ENCODE measurements at places on chromosomes 4 and X. TPM values are rescaled to one million over a fixed set of nuclear protein-coding genes. Genes with fewer than 3 reads are reported as not detected.

- DNase-seq: peak; percentile 34
These were observed 44.7 kb downstream of the TMEM150C start for GRCh38 chr4:82517043-82517442.

DNA sequence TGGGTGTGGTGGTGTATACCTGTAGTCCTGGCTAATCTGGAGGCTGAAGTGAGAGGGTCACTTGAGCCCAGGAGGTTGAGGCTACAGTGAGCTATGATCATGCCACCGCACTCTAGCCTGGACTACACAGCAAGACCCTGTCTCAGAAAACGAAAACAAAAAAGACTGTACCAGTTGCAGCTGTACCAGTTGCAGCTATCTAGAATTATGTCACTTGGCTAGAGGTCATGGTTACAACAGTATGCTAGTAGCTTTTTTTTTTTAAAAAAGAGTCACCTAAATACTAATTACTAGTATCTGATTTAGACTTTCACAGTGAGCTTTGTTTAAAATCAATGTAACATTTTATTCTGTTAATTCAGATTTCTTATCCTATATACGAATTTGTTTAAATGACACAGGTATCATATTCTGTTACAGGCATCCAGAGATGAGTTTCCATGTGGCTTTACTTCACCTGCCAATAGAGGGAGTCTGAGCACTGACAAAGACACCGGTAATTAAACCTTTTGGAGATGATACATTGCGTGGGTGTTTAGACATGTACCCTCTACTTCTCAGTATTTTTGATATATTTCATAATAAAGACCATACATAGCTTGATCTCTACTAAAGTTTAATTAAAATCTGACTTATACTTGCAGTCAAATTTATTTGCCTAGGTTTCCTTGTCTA is 100.2 kb upstream of the IL13RA1 start:
- peak; percentile 3 for DNase-seq

DNA sequence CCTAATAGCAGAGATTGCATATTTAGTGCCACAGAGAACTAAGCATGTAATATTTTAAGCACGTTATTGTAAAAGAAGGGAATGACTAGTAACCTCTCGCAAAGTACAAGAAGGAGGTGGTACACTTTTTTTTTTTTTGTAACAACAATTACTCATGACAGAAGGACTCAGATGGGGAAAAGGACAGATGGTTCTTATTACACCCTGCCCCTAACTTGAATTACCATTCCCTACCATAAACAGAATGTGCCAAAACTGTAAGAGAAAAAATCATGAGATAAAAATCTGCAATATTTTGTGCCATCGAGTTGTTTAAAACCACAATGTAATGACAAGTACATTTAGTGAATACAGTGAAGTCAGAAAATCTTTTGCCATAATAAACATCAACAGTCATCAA is 33.0 kb upstream of the RAPGEF2 start:
- peak; percentile 41 for DNase-seq

DNA sequence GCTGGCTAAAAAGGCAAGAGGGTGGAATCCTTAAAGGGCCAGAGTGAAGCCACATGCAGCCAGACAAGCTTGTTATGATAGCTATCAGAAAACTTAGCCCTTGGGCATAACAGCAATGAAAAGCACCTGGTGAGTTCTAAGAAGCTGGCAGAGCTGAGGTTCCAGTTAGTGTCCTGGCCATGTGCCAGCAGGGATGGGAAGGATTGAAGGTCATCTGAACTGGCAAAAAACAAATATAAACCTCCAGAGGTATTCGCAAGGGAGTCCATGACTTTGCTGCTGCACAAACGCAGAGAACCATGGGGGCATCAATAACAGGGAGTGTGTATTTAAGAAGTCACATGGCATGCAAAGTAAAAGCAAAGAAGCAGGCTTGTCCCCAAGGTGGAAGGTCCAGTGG is 208.9 kb downstream of the FAM47A start:
- DNase-seq: no peak

DNA sequence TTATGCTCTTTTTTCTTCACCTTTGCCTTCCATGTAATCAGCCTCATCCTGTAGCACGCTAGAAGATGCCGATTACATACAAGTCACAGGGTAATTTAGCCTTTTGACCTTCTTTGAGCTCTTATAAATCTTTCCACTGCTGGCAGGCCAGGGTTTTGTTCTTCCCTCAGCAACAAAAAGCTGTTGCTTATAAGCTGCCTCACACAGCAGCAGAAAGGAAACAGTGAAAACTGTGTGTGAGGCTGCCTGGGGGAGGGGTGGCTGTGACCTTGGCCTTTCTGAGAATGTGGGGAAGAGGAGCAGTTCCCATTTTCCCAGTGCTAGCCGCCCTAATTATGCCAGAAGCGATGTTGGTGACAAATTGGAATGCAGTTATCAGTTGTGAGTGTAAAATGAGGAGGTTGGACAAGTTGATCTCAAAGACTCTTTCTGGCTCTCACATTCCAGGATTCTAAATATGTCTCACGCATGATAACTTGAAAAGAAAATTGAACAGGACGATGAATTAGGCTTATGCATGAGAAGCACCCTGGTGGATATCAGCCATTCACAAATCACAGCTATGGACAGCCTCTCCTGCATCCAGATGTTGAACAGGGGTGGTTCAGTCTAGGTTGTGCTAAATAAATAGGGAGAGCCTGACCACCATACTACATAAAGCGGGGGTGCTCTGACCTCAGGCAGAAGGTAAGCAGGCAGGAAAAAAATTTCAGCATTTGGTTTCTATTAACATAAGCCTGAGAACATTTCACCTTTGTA is 25.7 kb downstream of the SLITRK2 start:
- no peak for DNase-seq

DNA sequence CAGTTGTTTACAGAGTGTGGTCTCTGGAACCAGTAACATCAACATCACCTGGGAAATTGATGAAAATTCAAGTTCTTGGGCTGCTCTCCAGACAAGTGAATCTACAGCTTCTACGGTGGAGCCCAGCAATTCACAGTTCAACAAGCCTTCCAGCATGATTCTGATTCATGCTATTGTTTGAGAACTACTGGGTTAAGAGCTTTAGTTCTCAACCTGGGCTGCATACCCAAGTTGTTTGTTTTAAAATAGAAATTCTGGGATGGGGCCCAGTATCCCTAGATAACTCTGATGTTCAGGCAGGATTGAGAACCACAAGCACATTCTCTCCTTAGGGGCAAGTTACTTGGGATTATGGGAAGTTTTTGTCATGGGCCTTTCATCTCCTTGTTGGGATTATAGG is 37.9 kb upstream of the PGK1 start:
- DNase-seq: peak; percentile 4

- no peak for DNase-seq
These were observed 241.5 kb downstream of the FRAS1 start for GRCh38 chr4:78298618-78299017.

DNA sequence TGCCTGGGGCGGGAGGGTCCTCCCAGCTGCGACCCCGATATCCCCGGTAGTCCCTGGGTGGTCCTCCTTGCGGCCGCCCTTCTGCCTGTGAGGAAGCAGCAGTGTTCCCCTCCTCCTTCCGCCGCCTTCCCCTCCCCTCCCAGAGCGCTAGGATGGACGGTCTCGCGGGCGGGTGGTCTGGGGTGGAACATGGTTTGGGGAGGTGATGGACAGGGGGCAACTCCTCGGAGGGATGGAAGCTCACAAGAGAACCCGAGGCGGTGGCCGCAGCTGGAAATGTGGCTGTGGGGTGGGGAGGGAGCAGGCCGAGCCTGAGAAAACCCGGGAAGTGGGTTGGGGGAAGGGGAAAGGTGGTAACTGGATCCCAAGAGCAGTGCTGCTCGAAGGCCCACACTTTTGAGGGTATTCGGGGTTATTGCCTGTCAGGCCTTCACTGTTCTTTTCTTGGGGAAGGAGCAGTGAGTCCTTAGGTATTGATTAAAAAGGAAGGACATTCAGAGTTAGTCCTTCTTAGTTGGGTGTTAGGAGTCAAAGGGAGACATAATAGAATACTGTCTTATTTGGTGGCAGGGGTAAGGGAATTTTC is 581 bp downstream of the UBE2K start:
- peak; percentile 41 for DNase-seq

Gene GJB1
- not detected for total RNA-seq

Measured in H4 (cell line).